ENCODE measurements at places on chromosomes 1 and 21.

DNA sequence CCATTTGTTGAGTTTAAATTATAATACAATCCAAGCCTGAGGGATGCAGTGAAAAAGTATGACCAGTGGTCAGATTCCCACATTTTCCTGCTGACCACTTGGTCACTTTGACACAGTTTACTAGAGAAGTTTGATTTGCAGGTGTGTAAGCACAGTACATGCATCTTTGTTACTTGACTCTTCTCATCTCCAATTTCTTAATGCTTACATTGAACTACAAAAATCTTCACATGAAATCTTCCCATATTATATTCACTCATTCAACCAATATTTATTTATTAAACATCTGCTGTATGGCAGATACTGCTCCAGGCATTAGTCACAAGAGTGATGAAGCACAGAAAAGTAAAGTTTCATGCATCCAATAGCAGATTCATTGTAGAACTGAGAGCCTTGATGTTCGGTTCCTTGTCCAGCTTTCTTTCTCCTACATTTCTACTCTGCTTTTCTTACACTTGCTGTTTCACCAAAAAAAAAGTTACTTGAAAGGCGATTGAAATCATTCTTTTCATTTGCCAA is 211.7 kb downstream of the NFIA start:
- no peak for DNase-seq

DNA sequence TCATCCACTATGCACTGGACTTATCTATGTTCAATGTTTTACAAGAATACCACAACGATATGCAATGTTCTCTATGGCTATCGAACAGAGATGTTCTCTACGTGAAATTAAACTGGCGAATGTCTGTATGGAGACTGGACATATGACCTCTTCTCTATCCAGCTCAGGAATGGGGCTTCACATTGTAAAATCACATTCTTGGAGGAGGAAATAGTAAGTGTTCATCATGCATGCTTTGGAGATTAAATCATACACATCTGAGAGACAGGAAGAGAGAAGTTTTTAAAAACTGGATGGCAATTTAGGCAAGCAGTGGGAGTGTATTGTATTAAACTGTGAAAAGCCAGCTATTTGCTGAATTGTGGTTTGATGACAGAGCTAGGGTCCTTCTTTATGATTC is 47.9 kb upstream of the RGL1 start:
- no peak for DNase-seq

- DNase-seq: no peak
Measured at GRCh38 chr1:100302739-100303138, 36.7 kb downstream of the RTCA start.

- DNase-seq: peak; percentile 5
Measured at GRCh38 chr1:50271968-50272578, 151.2 kb downstream of the DMRTA2 start.
